Heart left ventricle (tissue), 16 donors: ENCODE measurements at places on chromosomes 4 and X. TPM values are rescaled to one million over a fixed set of nuclear protein-coding genes. Genes with fewer than 3 reads are reported as not detected.

GRCh38 chr4:119026662-119027444 lies 108.8 kb upstream of the MYOZ2 start:
- DNase-seq = no peak

DNA sequence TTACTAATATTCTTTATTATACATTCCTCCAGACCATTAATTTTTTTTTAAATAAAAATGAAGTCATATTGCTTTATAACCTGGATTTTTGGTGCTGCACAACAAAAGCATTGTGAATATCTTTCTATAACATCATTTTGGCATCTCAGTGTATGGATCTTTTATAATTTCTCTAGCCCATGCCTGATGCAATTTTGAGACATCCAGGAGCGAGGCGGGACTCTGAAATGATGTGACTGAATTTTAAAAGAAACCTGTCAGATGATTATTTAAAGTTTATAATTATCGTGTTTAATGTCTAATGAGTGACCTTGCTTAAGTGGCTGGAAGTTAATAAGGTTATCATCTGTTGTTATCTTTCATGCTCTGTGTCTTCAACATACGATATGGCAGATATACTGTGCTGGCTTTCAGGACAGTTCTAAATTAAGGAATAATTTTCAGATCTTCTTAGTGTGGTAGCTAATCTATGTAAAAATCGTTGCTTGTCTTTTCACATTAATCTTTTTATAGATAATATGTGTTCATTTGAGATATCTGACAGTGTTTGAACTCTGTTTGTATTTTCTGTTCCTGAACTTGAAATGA lies 58.8 kb downstream of the KIT start:
- no peak for DNase-seq

GRCh38 chr4:82601242-82602015 lies 39.6 kb upstream of the TMEM150C start:
- DNase-seq = no peak

- DNase-seq = no peak
These were observed 2.7 kb upstream of the TIMP1 start for GRCh38 chrX:47579537-47579936.

DNA sequence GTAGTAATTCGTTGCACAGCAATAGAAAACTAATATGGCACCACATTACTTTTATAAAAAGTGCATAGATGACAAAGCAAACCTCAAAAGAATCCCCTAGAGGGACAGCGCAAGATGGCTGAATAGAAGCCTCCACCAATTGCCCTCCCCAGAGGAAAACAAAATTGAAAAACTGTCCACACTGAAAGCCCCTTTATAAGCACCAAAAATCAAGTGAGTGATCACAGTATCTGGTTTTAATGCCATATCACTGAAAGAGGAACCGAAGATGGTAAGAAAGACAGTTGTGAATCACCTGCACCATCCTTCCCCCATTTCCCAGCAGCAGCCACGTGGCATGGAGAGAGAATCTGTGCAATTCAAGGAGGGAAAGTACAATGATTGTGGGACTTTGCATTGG lies 522.2 kb downstream of the GLUD2 start:
- DNase-seq = no peak

GRCh38 chr4:15864651-15865566 lies 73.6 kb downstream of the FGFBP1 start:
- DNase-seq = no peak

GRCh38 chr4:81572402-81572801 lies 100.7 kb upstream of the RASGEF1B start:
- no peak for DNase-seq

GRCh38 chrX:57669961-57670360 lies 10.1 kb downstream of the NLRP2B start:
- DNase-seq = no peak

- DNase-seq = no peak
These were observed 383.4 kb upstream of the FGF13 start for GRCh38 chrX:139094671-139095592.

GRCh38 chr4:150082241-150082640 lies 4.0 kb downstream of the DCLK2 start:
- DNase-seq = no peak

- no peak for DNase-seq
These were observed 486.3 kb upstream of the PABPC4L start for GRCh38 chr4:134687646-134688628.

- no peak for DNase-seq
These were observed 149.0 kb downstream of the CXXC4 start for GRCh38 chr4:104345598-104346242.

DNA sequence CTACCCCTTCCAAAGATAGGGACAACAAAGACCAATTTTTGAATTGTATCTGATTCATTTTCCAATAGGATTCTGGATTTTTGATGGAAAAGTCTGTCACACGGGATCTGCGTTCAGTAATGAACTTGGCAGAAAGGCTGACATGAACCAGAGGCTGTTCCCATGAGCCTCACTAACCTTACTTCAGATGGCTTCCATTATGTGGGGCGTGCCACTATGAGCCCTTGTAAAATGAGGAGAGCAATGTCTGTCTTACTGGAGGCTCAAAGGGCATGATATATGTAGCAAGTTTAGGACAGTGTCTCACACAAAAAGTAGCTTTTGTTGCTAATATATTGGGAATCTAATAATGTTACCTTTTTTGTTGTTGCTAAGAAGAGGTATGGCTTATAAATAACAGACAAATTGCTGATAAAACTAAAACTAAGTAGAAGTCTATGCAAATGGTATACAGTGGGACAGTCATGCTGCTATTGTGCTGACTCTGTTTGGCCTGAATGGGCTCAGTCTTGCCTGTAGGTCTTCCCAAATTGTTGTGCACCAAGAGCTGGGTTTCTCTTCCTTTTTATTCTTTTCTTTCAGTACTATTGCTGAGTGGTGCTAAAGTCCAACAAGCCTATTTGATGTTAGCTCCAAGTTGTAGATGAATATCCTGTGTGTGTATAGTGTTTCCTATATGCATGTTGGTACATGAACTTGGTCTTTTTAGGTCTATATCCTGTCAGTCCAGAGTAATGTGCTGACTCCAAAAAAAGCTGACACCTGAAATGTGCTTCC lies 132.1 kb downstream of the SPRY1 start:
- DNase-seq = no peak

DNA sequence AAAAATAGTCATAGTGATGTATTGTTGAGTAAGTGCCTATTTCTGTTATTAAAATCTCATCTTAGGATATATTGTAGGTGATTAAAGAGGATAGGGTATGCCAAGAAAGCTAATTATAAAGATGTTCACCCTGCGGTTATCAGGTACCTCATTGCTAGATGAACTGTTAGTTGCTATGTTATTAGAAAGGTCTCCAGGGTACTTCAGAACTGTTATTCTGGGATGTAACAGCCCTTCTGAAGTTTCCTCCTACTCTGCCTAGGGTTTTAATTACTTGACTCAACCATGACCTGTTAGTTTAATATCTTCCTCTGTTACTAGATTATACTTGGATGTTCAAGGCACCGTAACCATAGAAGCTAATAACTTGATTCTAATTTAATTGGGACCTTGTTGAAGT lies 15.4 kb downstream of the TMPRSS11E start:
- DNase-seq = no peak

GRCh38 chr4:867526-868250 lies 41.8 kb upstream of the CPLX1 start:
- no peak for DNase-seq

GRCh38 chr4:168879188-168879587 lies 130.9 kb downstream of the CBR4 start:
- no peak for DNase-seq

DNA sequence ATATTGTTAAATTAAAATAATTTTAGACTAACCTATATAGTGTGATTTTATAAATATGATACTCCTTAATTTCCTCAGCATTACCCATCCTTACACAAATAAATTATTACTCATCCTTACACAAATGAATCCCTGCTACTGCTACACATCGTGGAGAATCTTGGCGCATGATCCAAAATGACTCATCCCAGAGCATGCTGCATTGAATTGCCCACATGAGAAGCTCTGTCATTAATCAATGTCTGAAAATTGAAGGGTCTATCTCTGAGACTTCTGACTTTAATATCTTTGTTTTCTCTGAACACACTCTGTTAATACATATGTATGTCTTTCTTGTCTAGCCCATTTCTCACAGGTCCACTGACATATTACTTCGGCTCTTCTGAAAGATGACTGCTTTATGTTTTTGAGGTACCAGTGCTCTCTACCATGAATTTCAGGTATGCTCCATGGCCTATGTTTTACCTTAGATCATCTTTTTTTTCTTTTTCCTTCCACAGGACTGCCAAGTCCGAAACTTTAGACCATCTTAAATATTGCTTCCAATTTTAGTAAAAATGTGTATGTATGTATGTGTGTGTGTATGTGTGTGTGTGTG lies 15.7 kb upstream of the DUSP21 start:
- DNase-seq = no peak

- no peak for DNase-seq
These were observed 614.1 kb downstream of the PCDH7 start for GRCh38 chr4:31334086-31334910.

DNA sequence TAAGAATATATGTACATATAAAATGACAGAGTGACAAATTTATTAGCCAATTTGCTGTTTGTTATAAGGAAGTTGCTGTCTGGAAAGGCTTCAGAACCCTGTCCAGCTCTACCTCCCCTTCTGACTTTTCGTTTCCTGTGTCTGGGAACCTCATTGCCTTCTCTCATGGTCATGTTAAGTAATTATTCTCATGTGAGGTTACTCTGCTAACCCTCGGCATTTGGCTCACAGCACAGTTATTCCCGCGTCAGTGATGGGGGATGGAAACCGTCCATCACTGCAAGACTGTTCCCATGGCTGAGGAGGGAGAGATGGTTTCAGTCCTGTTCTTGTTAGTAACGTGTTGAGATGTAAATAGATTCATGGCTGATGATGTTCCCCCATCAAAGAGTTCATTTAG lies 11.9 kb downstream of the EDNRA start:
- peak; percentile 82 for DNase-seq

- DNase-seq = no peak
These were observed 328.0 kb downstream of the NAF1 start for GRCh38 chr4:162838671-162839070.

The G3BP2 gene
- 70.8 TPM for total RNA-seq

The RHOH gene
- total RNA-seq = 6.6 TPM

The S100G gene
- not detected for total RNA-seq

The FGFR3 gene
- 4.4 TPM for total RNA-seq

The GAGE2A gene
- not detected for total RNA-seq

The TDO2 gene
- total RNA-seq = 1.5 TPM

The GAB1 gene
- 104 TPM for total RNA-seq

The SYP gene
- total RNA-seq = 0.90 TPM

The DUSP9 gene
- not detected for total RNA-seq

The IL21 gene
- total RNA-seq = not detected

The MMRN1 gene
- 2.1 TPM for total RNA-seq

The CAMK2D gene
- 215 TPM for total RNA-seq

The RS1 gene
- total RNA-seq = not detected

The HMGN5 gene
- total RNA-seq = 0.56 TPM

The CXCL3 gene
- 3.7 TPM for total RNA-seq
